Fibroblast of skin of left biceps (primary cell): ENCODE measurements at places on chromosomes 12 and 14.

- DNase-seq: no peak
Observed at GRCh38 chr12:52920937-52921336, 16.1 kb upstream of the KRT8 start.

DNA sequence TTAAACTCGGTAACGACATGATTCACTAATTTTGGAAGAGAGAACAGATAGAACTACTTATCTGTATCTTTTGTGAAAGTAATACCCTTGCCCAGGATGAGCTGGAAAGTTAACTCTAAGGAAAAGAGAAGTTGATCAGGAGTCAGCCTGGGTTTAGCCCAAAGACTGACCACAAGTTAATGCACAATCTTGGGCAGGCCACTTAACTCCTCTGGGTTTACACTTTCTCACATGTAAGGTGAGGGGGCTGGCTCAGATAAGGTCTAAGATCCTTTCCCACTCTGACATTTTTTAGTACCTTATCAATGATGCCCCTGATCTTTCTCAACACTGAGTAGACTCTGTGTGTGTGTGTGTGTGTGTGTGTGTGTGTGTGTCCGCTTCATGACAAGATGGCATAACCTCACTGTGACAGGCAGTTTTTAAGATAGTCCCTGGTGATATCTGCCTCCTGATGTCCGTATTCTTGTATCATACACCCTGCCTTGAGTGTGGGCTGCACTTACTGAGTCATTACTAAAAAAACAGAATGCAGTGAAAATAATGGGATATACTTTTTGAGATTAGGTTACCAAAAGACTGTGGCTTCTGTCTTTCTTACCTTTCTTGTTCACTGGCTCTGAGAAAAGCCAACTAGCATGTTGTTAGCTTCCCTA lies 56.2 kb upstream of the CCDC198 start:
- DNase-seq: no peak

DNA sequence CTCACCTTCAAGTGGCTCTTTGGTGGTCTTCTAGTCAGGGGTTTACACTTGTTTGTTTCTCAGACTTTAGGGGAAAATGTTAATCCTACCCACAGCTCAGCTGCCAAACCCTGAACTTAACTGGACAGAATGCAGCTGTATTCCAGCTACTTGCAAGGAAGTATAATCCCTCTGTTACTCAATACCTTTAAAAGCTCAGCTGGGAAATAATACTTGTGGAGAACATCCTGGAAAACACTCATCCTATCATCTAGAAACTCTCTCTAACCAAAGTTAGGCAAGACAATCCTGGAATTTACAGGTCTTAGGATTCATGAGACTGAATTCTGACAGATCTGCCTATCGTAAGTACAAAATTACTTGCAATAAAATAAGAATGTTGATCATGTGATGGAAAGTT lies 404.1 kb downstream of the ADAMTS20 start:
- DNase-seq: no peak

- no peak for DNase-seq
Observed at GRCh38 chr12:116803013-116803736, 65.1 kb downstream of the RNFT2 start.

- DNase-seq: no peak
Observed at GRCh38 chr12:52942901-52943181, 6.1 kb upstream of the KRT18 start.

DNA sequence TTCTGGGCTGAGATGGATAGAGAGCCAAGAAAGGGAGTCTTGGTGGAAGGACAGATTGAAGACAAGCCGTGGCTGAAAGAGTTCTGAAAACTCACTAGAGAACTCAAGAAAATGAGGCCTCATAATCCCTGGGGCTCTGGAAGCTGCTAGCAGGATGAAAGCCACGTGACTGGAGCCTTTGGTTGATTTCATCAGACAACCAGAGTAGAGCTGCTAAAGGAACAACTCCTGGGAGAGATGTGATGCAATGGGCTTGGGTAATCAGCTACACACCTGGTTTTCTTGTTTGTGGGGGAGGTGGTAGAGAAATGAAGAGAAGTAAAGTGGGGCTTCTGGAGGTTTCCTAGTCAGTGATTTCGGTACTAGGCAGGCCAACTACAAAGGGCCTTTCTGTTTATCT lies 13.4 kb downstream of the CSRNP2 start:
- peak; percentile 30 for DNase-seq
